Heart left ventricle (tissue), 16 donors: ENCODE measurements at places on chromosomes 5 and 9. TPM values are rescaled to one million over a fixed set of nuclear protein-coding genes. Genes with fewer than 3 reads are reported as not detected.

DNA sequence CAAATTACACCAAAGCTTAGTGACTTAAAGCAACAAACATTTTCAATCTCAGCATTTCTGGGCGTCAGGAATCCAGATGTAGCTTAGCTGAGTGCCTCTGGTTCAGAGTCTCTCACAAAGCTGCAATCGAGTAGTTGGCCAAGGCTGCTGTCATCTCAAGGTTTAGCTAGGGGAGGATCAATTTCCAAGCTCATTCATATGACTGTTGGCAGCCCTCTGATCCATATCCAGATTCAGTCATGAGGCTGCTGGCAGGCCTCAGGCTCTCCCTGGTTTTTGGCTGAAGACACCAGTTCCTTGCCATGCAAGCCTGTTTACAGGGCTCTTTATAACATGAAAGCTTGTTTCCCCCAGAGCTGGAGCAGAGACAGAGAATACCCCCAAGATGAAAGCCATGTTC is 419.5 kb upstream of the TLE4 start:
- no peaks in the 10 kb centered on the region for H3K4me1 ChIP-seq
- H3K27ac ChIP-seq: no peak overlapping the region
- no peaks in the 10 kb centered on the region for H3K27me3 ChIP-seq
- no peaks in the 10 kb centered on the region for H3K36me3 ChIP-seq
- H3K4me3 ChIP-seq: no peak overlapping the region

- H3K27me3 ChIP-seq: no peaks in the 10 kb centered on the region
- H3K36me3 ChIP-seq: no peaks in the 10 kb centered on the region
- no peak overlapping the region for H3K4me3 ChIP-seq
- no peak overlapping the region for H3K27ac ChIP-seq
Measured at GRCh38 chr5:149995385-149996204, 4.9 kb downstream of the TIGD6 start.

DNA sequence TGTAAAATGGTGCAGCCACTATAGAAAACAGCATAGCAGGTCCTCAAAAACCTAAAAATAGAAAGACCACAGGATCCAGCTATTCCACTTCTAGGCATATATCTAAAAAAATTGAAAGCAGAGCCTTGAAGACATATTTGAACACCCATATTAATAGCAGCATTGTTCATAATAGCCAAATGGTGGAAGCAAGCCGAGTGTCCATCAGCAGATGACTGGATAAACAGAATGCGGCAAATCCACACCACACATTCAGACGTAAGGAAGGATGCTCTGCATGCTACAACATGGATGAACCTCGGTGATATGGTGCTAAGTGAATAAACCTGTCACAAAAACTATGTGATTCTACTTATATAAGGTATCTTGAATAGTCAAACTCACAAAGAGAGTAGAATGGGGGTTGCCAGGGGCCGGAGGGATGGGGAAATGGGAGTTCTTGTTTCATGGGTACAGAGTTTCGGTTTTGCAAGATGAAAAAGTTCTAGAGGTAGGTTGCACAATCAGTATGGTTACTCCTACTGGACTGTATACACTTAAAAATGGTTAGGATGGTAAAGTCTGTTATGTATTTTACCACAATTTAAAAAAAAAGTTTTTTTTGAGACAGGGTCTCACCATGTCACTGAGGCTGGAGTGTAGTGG is 17.1 kb upstream of the HSD17B3 start:
- no peaks in the 10 kb centered on the region for H3K4me1 ChIP-seq
- no peak overlapping the region for H3K27ac ChIP-seq
- H3K4me3 ChIP-seq: no peak overlapping the region

OBP2B gene
- not detected for total RNA-seq

DNA sequence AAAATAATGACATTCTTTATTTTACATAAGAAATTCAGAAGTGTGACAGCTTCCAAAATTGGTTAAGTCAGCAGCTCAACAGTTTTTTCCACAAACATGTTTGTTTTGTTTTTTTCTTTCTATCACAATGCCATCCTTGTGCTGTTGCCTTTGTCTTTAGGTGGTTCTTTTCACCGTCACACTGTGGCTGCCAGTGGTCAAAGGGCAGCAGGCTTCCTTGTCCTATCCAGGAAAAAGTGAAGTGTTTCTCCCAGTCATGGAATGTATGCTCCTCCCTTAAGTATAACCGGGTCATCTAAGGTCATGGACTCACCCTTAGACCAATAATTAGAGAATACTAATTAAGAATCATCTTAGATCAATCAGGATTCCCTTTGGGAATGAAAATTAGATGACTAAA is 87.4 kb downstream of the SREK1 start:
- H3K4me1 ChIP-seq: no peaks in the 10 kb centered on the region
- no peaks in the 10 kb centered on the region for H3K27me3 ChIP-seq
- DNase-seq: no peak
- no peak overlapping the region for H3K4me3 ChIP-seq
- no peaks in the 10 kb centered on the region for H3K36me3 ChIP-seq
- no peak overlapping the region for H3K27ac ChIP-seq

DNA sequence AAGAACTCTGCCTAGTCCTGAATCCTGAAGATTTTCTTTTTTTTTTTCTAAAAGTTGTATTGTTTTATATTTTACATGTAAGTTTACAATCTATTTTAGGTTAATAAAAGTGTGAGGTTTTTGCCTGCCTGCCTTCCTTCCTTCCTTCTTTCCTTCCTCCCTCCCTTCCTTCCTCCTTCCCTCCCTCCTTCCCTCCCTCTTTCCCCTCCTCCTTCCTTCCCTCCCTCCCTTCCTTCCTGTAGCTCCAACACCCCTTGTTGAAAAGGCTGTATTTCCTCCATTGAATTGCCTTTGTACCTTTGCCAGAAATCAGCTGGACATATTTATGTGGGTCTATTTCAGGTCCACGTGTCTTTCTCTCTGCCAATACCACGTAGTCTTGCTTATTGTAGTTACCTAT is 46.6 kb downstream of the CACNA1B start:
- H3K4me1 ChIP-seq: no peaks in the 10 kb centered on the region
- H3K4me3 ChIP-seq: no peak overlapping the region
- no peaks in the 10 kb centered on the region for H3K36me3 ChIP-seq
- H3K27me3 ChIP-seq: peaks cover 4% of the 10 kb centered on the region
- no peak overlapping the region for H3K27ac ChIP-seq
- no peak for DNase-seq

BAAT gene
- not detected for total RNA-seq

KCNMB1 gene
- 0.87 TPM for total RNA-seq

DNA sequence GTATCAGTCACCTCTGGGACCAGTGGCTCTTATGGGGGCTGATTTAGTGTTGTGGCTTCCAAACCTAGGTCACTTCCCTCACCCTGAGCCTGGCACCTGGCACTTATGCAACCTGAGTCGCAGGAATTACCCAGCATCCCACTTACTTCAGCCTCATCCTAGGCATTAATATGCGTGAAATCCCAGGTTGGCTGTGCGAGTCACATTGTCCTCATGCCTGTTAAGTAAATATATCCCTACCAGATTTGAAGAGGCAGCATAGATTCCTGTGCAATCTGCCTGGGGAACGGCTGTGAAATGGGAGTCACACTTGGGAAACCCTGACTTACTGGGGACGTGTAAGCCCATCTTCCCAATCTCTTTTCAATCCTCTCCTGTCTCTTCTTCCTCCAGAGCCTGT is 42.7 kb upstream of the AKNA start:
- no peaks in the 10 kb centered on the region for H3K36me3 ChIP-seq
- DNase-seq: no peak
- no peaks in the 10 kb centered on the region for H3K27me3 ChIP-seq
- H3K4me1 ChIP-seq: no peaks in the 10 kb centered on the region
- H3K27ac ChIP-seq: no peak overlapping the region

JAK2 gene
- 21.4 TPM for total RNA-seq

GRCh38 chr5:33180900-33181299 is 259.9 kb upstream of the TARS1 start:
- no peaks in the 10 kb centered on the region for H3K36me3 ChIP-seq
- H3K27ac ChIP-seq: no peak overlapping the region
- no peak for DNase-seq
- H3K4me1 ChIP-seq: no peaks in the 10 kb centered on the region
- H3K27me3 ChIP-seq: no peaks in the 10 kb centered on the region

GRCh38 chr5:181221792-181222629 is 1.1 kb upstream of the TRIM41 start:
- DNase-seq: peak; percentile 90
- H3K27me3 ChIP-seq: no peaks in the 10 kb centered on the region
- peak overlapping the region; percentile 100 for H3K27ac ChIP-seq
- H3K36me3 ChIP-seq: peaks cover 9% of the 10 kb centered on the region
- H3K4me1 ChIP-seq: peaks cover 9% of the 10 kb centered on the region
- H3K4me3 ChIP-seq: peak overlapping the region; percentile 93

- DNase-seq: peak; percentile 89
- H3K27me3 ChIP-seq: peaks cover 23% of the 10 kb centered on the region
- H3K4me3 ChIP-seq: peak overlapping the region; percentile 33
- peaks cover 32% of the 10 kb centered on the region for H3K4me1 ChIP-seq
Measured at GRCh38 chr9:127921557-127922120, 4.8 kb upstream of the ST6GALNAC4 start.

NUTM2F gene
- total RNA-seq: not detected
